ENCODE measurements at places on chromosomes 6 and 20.

- H3K27me3 ChIP-seq, result no peaks in the 10 kb centered on the region
- no peak for DNase-seq
- no peaks in the 10 kb centered on the region for H3K36me3 ChIP-seq
- H3K4me3 ChIP-seq, result no peak overlapping the region
- H3K4me1 ChIP-seq, result no peaks in the 10 kb centered on the region
- no peak overlapping the region for H3K27ac ChIP-seq
Measured at GRCh38 chr20:15867899-15868298, 705.3 kb downstream of the KIF16B start.

DNA sequence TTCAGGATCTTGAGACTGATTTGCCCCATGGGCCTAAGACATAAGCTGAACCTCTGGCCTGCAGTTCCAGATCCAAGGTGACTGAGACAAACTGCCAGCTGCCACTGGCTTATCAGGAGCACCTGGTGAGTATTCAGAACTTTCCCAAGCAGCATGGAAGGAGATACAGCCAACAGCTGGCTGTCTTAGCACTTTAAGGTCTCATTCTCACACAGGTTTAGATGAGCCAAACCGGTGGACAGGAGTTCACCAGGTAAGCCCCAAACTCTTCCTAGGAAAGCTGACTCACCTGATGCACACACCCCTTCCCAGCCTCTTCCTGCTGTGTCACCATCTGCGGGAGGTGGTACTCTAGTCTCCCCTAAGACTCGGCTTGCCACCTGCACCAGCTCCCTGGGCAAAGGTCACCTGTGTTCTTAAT is at the start of gene BANF2:
BANF2 (plus strand) TSS at position 36 of the 421 bp plus-strand sequence. CDS start 25,060 bp downstream, outside the sequence.
- no peaks in the 10 kb centered on the region for H3K4me1 ChIP-seq
- no peak within 1 kb of the TSS for H3K27ac ChIP-seq
- no peaks in the 10 kb centered on the region for H3K36me3 ChIP-seq
- H3K4me3 ChIP-seq, result no peak within 1 kb of the TSS

DNA sequence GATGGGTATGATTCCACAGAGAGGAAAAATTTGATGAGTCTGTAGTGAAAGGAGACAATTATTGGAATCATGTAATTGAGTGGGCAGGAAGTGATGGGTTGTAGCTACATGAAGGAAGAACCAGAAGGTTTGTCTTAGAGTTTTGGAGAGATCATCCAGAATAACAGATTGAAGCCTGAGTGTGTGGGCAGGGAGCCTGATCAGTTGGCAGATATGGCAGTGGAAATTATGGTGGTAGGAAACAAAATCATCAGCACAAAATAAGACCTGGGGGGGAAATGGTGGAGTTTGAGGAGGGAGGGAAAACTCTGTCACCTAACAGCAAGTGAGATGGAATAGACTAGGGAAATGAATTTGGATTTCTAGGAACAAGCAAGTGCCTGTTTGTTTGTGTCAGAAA is 606.6 kb upstream of the MAP3K7 start:
- H3K27ac ChIP-seq, result no peak overlapping the region
- no peaks in the 10 kb centered on the region for H3K27me3 ChIP-seq
- no peak for DNase-seq
- no peaks in the 10 kb centered on the region for H3K36me3 ChIP-seq

GRCh38 chr6:120493505-120493904 is 840.8 kb downstream of the TBC1D32 start:
- no peak overlapping the region for H3K27ac ChIP-seq
- H3K4me3 ChIP-seq, result no peak overlapping the region
- no peaks in the 10 kb centered on the region for H3K36me3 ChIP-seq
- no peak for DNase-seq
- H3K4me1 ChIP-seq, result no peaks in the 10 kb centered on the region

- no peaks in the 10 kb centered on the region for H3K36me3 ChIP-seq
- H3K27ac ChIP-seq, result no peak overlapping the region
- H3K4me3 ChIP-seq, result no peak overlapping the region
Measured at GRCh38 chr6:30763618-30764489, 19.5 kb upstream of the IER3 start.

- no peaks in the 10 kb centered on the region for H3K4me1 ChIP-seq
- H3K4me3 ChIP-seq, result no peak overlapping the region
- no peaks in the 10 kb centered on the region for H3K36me3 ChIP-seq
- no peaks in the 10 kb centered on the region for H3K27me3 ChIP-seq
- peak; percentile 28 for DNase-seq
- peak overlapping the region; percentile 59 for H3K27ac ChIP-seq
Measured at GRCh38 chr6:19851241-19852089, 14.3 kb downstream of the ID4 start.

DNA sequence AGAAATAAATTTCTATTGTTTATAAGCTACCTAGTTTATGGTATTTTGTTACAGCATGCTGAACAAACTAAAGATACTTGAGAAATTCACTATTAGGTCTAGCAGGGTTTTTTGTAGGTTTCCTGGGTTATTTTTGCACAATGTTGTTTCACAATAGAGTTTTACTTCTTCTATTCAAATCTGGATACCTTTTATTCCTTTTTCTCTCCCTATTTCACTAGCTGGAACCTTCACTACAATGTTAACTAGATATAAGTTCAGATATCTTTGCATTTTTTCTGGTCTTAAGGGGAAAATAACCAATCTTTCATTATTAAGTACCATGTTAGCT is 237.7 kb upstream of the CITED2 start:
- H3K4me1 ChIP-seq, result no peaks in the 10 kb centered on the region
- H3K27me3 ChIP-seq, result no peaks in the 10 kb centered on the region
- H3K4me3 ChIP-seq, result no peak overlapping the region
- DNase-seq, result no peak
- H3K36me3 ChIP-seq, result no peaks in the 10 kb centered on the region

GRCh38 chr6:67231092-67231491 is 1404.0 kb upstream of the ADGRB3 start:
- no peaks in the 10 kb centered on the region for H3K36me3 ChIP-seq
- no peak overlapping the region for H3K27ac ChIP-seq
- DNase-seq, result no peak
- no peaks in the 10 kb centered on the region for H3K27me3 ChIP-seq
- no peak overlapping the region for H3K4me3 ChIP-seq
- no peaks in the 10 kb centered on the region for H3K4me1 ChIP-seq

DNA sequence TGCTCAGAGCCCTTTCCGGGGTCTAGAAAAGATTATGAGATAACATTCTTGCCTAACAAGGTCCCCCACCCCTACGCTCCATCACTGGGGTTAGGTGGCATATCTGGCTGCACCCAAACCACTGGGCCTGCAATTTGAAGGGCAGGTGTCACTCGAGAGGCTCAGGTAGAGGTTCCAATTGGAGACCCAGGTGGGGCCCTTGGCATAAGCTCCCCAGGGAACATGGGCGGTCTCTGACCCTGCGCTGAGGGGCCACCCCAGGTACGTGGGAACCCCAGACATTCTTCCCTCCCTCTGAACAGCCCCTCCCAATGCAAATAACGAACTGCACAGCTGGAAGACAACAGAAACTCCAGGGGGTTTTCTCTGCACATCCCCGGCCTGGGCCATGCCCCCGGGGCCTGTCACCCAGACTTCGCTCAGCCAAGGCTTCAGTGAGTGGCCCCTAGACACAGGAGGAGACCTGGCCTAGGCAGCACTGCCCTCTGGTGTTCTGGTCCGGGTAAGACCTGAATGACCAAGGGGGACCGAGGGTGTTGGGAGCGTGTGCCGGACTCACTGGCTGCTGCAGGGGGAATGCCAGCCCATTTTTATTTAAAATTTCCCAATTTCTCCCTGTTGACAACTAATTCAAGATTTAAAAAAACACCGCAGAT is 47.5 kb downstream of the DSTN start:
- peak; percentile 76 for DNase-seq
- H3K27me3 ChIP-seq, result no peaks in the 10 kb centered on the region
- H3K4me3 ChIP-seq, result no peak overlapping the region
- no peaks in the 10 kb centered on the region for H3K36me3 ChIP-seq

GRCh38 chr6:96795481-96795880 is 41.8 kb downstream of the GPR63 start:
- H3K4me1 ChIP-seq, result no peaks in the 10 kb centered on the region
- H3K27ac ChIP-seq, result no peak overlapping the region
- no peak for DNase-seq
- no peaks in the 10 kb centered on the region for H3K36me3 ChIP-seq
- H3K27me3 ChIP-seq, result no peaks in the 10 kb centered on the region

DNA sequence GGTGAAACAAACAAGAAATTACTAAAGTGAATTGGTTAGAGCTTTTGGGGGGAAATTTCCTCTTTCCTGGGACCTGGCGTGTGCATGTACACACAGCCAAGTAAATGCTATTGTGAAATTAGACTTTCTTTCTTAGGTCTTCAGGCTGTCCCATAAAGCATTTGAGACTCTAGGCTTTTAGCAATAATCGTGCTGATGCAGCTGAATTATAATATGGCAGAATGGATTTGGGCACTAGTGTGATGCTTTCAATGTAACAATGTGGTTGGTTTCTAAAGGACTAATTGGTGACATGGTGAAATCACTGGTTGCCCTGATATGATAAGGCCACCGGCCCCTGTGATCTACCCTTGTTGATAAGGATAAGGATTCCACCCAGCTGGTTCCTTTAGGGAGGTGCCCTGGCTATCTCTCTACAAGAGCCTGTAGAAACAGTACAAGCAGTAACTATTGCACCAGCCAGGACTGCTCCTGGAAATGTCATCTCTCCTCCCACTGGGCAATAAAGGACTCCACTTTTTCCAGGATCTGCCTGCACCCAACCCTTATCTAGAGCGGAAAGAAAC is 164.1 kb downstream of the TFAP2A start:
- no peaks in the 10 kb centered on the region for H3K36me3 ChIP-seq
- H3K27me3 ChIP-seq, result no peaks in the 10 kb centered on the region
- no peak overlapping the region for H3K4me3 ChIP-seq
- no peak overlapping the region for H3K27ac ChIP-seq
- H3K4me1 ChIP-seq, result no peaks in the 10 kb centered on the region

DNA sequence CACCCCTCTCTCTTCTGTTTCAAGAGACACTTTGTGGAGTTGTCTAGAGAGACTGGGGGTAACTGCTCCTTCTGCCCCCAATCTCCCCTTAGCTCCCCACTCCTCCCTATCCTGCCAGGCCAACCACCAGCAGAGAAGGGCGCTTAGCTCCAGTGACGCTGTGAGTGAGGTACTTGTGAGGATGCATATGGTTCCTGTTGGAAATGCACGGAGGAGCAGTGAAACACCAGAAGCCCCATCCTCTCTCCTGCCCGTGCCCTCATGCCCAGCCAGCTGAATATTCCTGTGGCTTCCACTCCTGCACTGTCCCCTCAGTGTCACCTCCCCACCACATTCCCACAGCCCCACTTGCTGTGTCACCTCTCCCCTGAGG is 11.9 kb downstream of the NT5E start:
- H3K4me1 ChIP-seq, result peaks cover 25% of the 10 kb centered on the region
- no peaks in the 10 kb centered on the region for H3K36me3 ChIP-seq

DNA sequence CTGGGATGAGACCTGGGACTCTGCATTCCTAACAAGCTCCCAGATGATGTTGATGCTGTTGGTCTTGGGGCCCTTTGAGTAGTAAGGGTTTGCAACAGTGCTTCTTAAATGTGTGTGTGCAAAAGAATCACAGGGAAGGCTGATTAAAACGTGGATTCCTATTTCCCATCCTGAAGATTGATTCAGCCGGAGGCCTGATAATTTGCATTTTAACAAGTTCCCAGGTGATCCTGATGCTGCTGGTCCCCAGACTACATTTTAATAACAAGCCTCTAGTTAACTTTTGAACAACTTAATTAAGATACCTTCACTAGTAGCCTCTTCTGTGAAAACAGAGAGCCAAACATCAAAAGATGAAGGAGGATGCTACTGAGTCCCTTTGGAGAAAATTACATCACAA is 156.4 kb upstream of the LAMP5 start:
- H3K27me3 ChIP-seq, result no peaks in the 10 kb centered on the region
- no peaks in the 10 kb centered on the region for H3K4me1 ChIP-seq
- DNase-seq, result no peak
- no peak overlapping the region for H3K27ac ChIP-seq
- H3K4me3 ChIP-seq, result no peak overlapping the region

DNA sequence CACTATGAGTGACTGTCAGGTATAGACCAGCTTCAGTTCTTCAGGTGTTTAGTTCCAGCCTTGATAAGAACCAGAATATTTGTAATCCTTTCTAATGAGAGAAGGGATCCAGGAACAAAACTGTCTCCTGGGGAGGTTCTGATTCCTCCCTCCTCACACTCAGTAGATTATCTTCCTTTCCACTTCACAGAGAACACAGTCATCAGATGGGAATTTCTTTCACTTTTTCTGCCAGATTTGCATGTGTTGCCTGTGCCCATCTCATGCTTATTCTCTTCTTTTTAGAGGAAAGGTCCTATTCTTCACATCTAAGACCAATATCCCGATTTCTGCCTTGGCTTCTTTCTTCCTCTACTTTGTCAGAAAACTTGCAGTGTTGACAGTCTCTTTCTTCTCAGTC is 50.8 kb downstream of the CD109 start:
- no peak overlapping the region for H3K27ac ChIP-seq
- no peaks in the 10 kb centered on the region for H3K27me3 ChIP-seq
- no peaks in the 10 kb centered on the region for H3K36me3 ChIP-seq

- H3K27ac ChIP-seq, result no peak overlapping the region
- DNase-seq, result peak; percentile 35
Measured at GRCh38 chr20:33437141-33437911, 6.2 kb downstream of the SNTA1 start.

- no peak overlapping the region for H3K4me3 ChIP-seq
- no peak overlapping the region for H3K27ac ChIP-seq
- no peaks in the 10 kb centered on the region for H3K36me3 ChIP-seq
- no peak for DNase-seq
Measured at GRCh38 chr20:58772786-58773185, 77.9 kb downstream of the GNAS-AS1 start.

DNA sequence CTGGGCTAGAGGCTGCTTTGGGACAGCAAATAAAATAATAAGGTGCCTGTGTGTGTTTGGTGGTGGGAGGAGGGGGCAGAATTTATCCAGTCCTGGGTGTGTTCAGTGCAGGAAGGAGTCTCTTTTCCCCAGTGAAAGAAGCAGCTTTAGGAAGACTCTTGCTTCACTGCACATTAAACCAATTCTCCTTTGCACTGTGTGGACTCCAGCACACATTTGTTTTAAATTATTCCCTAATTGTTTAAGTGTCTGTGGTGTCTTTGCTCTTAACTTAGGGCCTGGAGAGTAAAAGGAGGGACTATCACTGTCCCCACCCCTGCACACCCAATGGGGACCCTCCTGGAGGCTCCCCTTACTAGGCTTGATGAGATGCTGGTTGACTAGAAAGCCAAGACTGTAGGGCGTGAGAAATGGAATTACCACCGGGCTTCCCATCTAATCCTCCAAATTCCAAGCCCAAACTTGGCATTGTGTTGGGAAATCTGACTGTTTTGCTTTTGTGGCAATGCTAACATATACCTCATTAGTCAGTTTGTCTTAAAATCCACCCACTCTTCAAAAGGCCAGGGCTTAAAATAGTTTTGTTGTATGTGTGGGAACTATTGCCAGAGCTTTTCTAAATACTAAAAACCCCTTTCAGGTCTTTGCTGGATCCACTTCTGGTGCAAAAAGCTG is 13.5 kb upstream of the DAAM2 start:
- no peak for DNase-seq
- H3K4me3 ChIP-seq, result no peak overlapping the region
- no peak overlapping the region for H3K27ac ChIP-seq
- no peaks in the 10 kb centered on the region for H3K36me3 ChIP-seq
- H3K4me1 ChIP-seq, result no peaks in the 10 kb centered on the region

Measured in uterus (tissue), 4 donors.